CD8-positive, alpha-beta memory T cell (primary cell): ENCODE measurements at places on chromosomes 7 and 10. TPM values are rescaled to one million over a fixed set of nuclear protein-coding genes. Genes with fewer than 3 reads are reported as not detected.

CCL24 gene
- not detected for total RNA-seq

GPR141 gene
- not detected for total RNA-seq

CEP55 gene
- 44.4 TPM for total RNA-seq

- no peak for DNase-seq
Measured at GRCh38 chr7:139944248-139944647, 115.2 kb downstream of the TBXAS1 start.

- peak; percentile 52 for DNase-seq
Measured at GRCh38 chr7:99218406-99219184, 10.7 kb upstream of the KPNA7 start.

GRCh38 chr7:85023066-85023712 is 163.7 kb downstream of the SEMA3D start:
- no peak for DNase-seq

GRCh38 chr7:22001345-22002004 is 55.8 kb upstream of the CDCA7L start:
- DNase-seq, result no peak

GRCh38 chr7:7554021-7554432 is 12.7 kb upstream of the MIOS start:
- no peak for DNase-seq

- DNase-seq, result no peak
Measured at GRCh38 chr10:43292755-43293676, 26.2 kb upstream of the RASGEF1A start.

- DNase-seq, result no peak
Measured at GRCh38 chr10:111347386-111348013, 270.7 kb downstream of the ADRA2A start.

DNA sequence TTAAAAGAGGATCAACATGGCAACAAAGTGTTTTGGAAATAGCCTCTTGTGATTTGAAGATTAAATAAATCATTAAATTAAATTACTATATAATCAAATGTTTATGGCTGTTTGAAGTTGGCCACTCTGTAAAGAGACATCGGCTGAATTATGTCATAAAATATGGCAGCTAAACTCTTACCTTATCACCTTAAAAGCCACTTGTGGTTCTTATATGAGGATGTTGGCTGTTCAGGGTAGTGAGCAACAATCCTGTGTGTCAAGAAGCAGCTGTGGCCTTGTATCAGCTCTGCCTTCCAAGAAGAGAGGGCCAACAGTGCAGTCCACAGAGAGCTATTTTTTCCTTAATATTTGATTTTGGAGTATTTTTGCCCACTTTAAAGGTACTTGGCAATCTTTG is 113.4 kb upstream of the CDK6 start:
- DNase-seq, result no peak

GRCh38 chr7:132251327-132251659 is 325.0 kb downstream of the PLXNA4 start:
- no peak for DNase-seq

- no peak for DNase-seq
Measured at GRCh38 chr10:49393301-49393700, 2.6 kb downstream of the DRGX start.

DNA sequence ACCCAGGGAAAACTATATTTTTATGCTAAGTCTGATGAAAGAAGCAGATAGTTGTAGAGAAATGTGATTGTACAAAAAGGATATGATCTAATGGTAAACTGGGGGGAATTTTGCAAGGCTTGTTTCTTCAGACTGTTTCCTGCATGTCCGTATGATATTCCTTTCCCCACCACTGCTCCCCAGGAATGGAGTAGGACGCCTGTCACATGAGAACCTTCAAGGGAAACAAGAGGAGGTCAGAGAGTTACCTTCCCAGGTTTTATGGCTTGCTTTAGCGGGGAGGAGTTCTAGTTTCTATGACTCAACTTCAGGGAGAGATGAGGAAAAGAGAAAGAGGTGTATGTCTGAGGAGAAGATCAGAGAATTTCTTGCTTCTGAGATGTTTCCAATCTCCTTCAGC is 16.4 kb upstream of the ITPRID1 start:
- no peak for DNase-seq

GRCh38 chr10:115762029-115762428 is 511.0 kb downstream of the GFRA1 start:
- no peak for DNase-seq
